ENCODE measurements at places on chromosomes 6 and 20.

DNA sequence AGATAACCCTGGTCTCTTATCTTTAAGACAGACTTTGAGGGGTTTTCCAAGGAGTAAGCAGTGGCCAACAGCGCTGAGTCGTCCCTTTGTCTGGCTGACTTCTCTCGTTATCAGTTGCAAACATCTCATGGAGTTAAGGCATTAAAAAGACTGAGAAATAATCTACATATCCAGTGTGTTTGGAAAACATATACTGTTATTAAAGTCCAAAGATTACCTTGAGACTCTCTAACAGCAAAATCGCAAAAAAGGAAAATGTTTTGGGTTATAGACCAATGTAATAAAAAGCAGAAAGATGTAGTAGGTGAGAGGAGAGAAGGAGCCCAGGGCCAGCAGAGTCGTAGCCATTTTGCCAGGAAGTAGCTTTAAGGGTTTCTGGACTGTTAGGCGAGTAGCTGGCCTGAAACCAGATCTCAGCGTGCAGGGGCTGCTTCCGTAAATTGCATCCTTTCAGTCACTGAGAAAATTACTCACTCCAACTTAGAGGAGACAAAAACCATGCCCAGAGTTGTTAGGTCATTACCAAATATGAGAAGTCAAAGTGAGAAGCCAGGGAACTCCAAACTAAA is 24.6 kb downstream of the MYLK4 start:
- DNase-seq: no peak

- no peak for DNase-seq
Observed at GRCh38 chr6:127383988-127384387, 40.6 kb upstream of the ECHDC1 start.

- no peak for DNase-seq
Observed at GRCh38 chr6:134196568-134197193, 121.2 kb downstream of the SGK1 start.

- DNase-seq: no peak
Observed at GRCh38 chr6:122770835-122771601, 8.5 kb upstream of the FABP7 start.

DNA sequence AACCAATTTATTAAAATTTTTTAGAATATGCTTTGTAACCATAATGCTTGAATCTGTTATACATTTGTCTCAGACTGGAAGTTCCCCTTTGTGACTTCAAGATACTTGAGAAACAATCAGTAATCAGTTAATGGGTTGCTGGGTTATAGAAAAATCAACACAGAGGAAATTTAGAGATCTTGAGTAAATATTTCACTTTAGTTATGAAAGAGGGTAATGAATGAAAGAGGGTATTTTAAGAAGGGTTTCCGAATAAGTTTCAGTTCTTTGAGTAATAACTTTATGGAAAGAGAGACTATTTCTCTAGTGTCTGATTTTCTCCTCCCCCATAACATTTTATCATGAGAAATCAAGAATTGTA is 21.4 kb downstream of the ZFAND3 start:
- DNase-seq: no peak

GRCh38 chr6:5260111-5260620 is 584 bp downstream of the LYRM4 start:
- peak; percentile 75 for DNase-seq

DNA sequence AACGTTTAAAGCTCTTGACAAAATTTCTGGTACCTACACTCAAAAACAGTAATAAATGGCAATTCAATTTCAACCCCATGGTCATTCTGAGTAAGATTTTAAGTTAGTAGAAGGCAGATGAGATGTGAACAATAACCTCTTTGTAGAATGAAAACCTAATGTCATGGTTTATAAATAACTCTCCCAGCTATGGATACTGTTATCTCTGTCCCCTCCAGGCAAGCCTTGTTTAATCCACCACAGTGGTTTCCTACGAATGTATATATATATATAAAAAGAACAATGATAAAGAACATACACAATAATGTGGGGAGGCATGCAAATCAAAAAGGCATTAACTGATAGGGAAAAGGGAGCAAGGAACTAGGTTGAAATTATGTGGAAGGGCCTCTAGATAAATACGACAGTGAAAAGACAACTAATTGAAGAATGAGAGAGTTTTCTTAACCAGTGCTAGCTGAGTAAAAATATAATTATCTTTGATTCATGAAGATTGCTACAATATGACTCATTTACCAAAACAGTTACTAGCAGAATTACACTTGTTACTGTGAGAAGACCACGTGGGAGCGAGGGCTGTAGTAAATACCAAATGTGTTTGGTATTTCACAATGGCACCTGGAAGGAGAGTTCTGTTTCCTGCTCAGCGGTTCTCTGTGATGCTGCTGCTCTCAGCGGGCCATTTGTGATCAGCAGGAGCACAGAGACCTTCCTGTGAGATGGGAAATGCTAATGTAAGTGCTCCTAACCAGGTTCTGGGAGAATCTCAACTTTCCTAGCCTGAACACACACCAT is 173.7 kb downstream of the MBOAT1 start:
- DNase-seq: no peak

- DNase-seq: no peak
Observed at GRCh38 chr6:4516206-4516605, 260.0 kb upstream of the CDYL start.

- DNase-seq: no peak
Observed at GRCh38 chr6:113458368-113459010, 398.7 kb upstream of the MARCKS start.

- no peak for DNase-seq
Observed at GRCh38 chr20:60258255-60258863, 300.1 kb downstream of the CDH26 start.

- no peak for DNase-seq
Observed at GRCh38 chr6:140538926-140539325, 1164.5 kb upstream of the CITED2 start.

- no peak for DNase-seq
Observed at GRCh38 chr6:161238081-161238480, 35.8 kb downstream of the AGPAT4 start.

DNA sequence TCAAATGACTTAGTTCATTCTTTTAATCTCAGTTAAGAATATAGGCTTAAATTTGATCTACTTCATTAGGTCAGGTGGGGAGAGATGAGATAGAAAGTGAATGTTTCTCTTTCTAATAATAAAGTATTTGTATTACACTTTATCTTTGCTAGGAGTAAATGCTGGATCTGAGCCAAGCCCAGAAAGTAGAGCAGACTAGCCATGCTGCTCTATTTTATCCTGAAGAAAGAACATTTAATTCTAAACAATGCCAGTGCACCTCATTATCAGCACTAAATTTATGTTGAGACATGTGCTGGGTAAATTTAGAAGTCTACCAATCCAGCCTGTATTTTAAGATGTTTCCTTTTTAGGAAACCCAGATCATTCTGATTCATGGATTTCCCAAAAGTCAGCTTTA is 43.5 kb downstream of the AKIRIN2 start:
- no peak for DNase-seq

DNA sequence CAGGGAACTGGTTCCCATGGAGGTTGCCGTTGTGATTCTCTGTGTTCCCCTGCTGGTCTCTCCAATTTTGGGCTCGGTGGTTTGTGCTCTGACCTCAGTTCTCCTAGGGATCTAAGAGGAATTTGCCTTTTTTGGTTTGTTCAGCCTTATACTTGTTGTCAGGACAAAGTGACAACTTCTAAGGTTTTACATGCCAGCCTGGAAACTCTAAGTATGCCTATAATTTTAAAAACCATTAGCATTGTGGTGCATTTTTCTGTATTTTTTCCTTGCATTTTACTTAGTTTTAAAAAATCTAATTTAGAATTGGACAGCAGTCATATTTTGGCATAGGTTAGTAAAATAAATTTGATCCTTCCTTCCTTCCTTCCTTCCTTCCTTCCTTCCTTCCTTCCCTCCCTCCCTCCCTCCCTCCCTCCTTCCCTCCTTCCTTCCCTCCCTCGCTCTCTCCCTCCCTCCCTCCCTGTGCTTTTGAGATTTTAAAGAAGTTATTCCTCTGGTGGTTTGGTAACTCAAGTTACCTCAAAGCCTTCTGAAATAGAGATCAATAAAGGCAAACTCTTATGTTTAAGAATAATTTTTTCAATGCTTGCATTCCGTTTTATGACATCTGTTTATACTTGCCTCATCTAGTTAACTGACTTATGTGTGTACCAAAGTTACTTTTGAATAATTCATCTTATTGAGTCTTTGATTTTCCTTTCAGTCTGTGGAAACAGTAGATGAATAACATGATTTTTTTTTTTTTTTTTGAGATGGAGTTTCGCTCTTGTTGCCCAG is 141.3 kb upstream of the RGS17 start:
- DNase-seq: no peak

GRCh38 chr20:20549267-20549612 is 163.2 kb downstream of the RALGAPA2 start:
- DNase-seq: no peak

DNA sequence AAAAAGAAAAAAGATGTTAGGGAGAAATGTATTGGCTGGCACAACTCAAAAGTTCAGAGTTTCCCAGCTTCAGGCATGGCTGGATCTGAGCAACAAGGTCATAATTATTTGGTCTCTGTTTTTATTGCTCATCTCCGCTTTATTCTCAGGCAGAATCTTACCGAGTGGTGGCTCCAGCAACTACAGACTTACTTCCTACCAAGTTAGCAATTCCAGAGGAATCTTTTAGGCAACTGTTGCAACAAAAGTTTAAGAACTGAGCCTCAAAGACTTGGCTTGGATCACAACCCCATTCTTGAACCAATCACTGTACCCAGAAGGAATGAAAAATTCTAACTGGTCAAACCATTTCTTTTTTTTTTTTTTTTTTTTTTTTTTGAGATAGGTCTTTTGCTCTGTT is 35.5 kb upstream of the NCOA3 start:
- DNase-seq: no peak

- DNase-seq: no peak
Observed at GRCh38 chr20:1242530-1242929, 16.7 kb downstream of the RAD21L1 start.

GRCh38 chr20:58545565-58546415 is 30.6 kb upstream of the APCDD1L start:
- DNase-seq: no peak

- no peak for DNase-seq
Observed at GRCh38 chr20:36425166-36425565, 116.2 kb upstream of the MYL9 start.

- DNase-seq: no peak
Observed at GRCh38 chr6:29531668-29532067, 27.9 kb downstream of the UBD start.

- DNase-seq: no peak
Observed at GRCh38 chr6:146574211-146574610, 24.6 kb upstream of the ADGB start.

- no peak for DNase-seq
Observed at GRCh38 chr20:4151991-4152695, 136.8 kb upstream of the RNF24 start.

DNA sequence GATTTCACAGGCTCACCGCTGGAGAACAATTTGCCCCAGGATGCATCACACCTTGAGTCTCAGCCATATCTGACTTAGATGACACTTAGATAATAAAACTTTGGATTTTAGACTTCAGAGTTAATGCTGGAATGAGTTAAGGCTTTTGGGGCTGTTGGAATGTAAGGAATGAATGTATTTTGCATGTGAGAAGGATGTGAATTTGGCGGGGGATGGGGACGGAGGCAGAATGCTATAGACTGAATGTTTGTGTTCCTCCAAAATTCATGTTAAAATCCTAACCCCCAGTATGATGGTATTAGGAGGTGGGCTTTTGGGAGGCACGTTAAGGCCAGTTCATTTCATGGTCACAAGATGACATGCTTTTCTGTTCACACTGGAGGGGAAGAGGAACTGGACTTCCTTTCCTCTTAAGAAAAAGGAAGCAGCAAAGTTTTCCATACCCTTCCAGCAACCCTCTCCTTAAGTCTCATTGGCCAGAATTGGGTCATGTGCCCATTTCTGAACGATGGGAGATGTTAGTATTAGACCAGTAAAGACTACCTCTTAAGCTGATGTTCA is 5.8 kb upstream of the SRXN1 start:
- DNase-seq: no peak

GRCh38 chr6:10323018-10323417 is 91.9 kb downstream of the TFAP2A start:
- no peak for DNase-seq

- no peak for DNase-seq
Observed at GRCh38 chr6:88612631-88613030, 350.8 kb downstream of the RNGTT start.

- DNase-seq: no peak
Observed at GRCh38 chr20:3677733-3678132, 4.1 kb downstream of the ADAM33 start.

- DNase-seq: no peak
Observed at GRCh38 chr6:118197539-118197938, 290.5 kb downstream of the SLC35F1 start.

- DNase-seq: no peak
Observed at GRCh38 chr6:91299544-91300491, 712.9 kb upstream of the MAP3K7 start.

GRCh38 chr20:61236713-61237112 is 15.3 kb upstream of the CDH4 start:
- no peak for DNase-seq

DNA sequence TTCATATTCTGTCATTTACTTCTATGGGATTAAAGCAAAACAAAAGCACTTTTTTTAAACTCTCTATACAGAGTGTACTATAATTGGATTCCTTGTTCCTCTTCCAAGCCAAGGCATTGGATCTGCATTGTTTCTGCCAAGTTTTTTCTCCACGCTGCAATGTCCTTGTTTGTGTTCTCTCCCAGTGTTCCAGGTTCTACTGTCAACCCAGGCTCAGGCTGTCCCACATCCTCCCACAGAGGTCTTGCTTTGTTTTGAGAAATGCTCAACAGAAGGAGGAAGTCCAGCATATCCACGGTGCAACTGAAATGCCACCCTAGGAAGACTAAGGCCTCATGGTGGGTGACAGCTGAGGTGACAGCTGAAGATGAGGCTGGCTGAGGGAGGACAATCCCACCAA is 287.1 kb upstream of the PRDM1 start:
- no peak for DNase-seq

- no peak for DNase-seq
Observed at GRCh38 chr20:11569163-11569562, 348.5 kb upstream of the BTBD3 start.

DNA sequence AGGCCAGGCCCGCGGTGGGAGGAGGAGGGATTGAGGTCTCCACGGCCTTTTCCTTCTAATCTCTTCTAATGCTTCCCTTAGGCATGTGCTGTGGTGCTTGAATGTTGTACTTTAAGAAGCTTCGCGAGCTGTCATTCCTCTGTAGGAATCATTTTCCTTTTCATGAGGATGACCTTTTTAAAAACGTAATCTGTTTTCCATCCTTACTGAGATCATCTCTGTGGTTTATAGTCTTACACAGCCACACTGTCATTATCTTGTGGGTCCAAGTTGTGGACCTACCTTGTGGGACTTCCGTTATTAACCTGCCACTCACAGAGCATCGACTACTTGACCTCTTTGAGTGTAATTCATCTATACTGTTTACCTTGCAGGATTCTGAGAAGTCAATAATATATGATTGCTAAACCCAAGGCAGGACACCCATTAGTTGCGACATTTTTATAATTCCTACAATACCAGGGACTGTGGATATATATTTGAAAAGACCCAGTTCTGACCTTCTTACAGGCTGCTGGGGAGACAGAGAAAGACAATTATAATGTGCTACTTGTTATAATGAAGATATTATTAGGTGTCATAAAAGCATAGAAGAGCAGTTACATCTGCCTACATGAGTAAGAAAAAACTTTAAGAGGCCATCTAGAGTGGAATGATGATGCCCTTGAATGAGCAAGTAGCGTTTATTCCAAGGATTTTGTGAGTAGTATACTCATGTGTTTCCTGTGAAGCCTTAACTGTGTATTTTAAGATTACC is 842 bp downstream of the SLC25A27 start:
- DNase-seq: no peak

GRCh38 chr20:62439218-62439617 is 11.9 kb upstream of the RBBP8NL start:
- no peak for DNase-seq

- no peak for DNase-seq
Observed at GRCh38 chr6:125421836-125422235, 120.1 kb upstream of the HDDC2 start.
